ENCODE measurements at places on chromosomes 11 and 22.

DNA sequence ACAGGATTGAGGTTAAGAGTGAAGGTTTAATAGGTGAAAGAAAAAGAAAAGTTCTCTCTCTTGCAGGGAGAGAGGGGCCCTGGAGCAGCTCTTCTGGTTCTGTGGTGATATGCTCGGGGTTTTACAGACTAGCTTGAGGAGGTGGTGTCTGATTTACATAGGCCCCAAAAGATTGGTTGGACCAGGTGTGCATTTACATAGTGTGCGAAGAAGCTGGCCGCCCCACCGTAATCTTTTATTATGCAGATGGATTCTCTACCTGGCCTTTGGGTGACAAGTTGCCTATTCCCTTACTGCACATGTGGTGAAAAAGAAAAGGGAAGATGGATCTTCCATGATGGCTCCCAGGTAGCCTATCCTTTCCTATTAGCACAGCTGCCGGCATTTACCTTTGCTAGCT, 219.9 kb upstream of the GRIA4 start:
- DNase-seq, result no peak

DNA sequence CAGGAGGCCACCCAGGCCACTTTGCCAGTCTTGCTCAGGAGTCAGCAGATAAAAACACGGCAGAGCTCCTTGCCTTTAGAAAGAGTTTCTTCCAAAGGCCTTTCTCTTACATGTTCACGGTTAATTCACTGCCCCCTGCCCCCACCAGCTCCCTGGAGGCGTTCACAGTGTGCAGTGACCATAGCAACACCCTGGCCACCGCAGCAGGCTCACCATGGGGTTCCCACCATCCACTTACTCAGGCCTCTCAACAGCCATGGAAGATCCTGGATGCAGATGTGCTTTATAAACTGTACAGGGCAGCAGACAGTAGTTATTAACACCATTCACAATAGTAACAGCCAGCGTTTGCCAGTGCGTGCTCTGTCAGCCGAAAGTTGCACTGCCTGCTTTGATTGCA, 10.6 kb upstream of the MYO7A start:
- DNase-seq, result no peak

DNA sequence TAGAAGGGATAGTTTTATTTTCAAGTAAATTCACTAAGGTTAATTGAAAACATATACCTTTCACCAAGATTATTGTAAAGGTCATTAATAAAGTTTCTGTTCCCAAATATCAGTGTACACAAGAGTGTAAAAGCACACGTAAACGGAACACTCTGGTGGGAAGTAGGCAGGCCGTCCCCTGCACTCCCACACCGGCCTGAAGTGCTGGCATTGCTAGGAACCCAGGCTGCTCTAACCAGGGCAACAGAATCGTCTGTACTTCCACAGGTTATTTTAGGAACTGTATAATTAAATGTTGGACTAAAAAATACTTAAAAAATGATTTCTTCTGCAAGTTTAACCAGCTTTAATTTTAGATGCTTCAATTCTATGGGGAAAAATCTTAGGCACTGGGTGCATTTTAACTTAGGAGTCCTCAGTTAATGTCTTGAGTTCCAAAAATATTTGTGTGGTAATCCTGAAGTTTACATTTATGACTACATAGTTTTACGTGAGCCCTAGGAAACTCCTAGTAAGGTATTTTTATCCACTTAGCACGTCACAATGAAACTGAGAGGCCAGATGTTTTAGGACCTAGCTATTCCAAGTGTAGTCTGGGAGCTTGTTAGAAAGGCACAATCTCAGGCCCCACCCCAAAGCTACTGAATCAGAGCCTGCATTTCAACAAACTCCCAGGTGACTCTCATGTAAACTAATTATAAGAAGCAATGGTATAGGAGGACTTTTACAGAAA, 31.2 kb downstream of the KMT5B start:
- no peak for DNase-seq

DNA sequence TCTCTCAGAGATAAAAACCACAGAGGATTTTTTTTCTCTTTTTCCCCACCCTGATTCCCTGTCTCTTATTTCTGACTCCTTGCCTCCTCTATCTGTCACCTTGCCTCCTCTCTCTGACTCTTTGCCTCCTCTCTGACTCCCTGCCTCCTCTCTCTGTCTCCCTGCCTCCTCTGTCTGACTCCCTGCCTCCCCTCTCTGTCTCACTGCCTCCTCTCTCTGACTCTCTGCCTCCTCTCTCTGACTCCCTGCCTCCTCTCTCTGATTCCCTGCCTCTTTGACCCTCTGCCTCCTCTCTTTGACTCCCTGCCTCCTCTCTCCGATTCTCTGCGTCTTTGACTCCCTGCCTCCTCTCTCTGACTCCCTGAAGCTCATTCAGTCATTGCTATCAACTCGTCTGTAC, 3.1 kb downstream of the RASD2 start:
- no peak for DNase-seq
